ENCODE measurements at places on chromosomes 2 and 18.

GRCh38 chr2:204958371-204958770, 413.1 kb downstream of the PARD3B start:
- DNase-seq: no peak

DNA sequence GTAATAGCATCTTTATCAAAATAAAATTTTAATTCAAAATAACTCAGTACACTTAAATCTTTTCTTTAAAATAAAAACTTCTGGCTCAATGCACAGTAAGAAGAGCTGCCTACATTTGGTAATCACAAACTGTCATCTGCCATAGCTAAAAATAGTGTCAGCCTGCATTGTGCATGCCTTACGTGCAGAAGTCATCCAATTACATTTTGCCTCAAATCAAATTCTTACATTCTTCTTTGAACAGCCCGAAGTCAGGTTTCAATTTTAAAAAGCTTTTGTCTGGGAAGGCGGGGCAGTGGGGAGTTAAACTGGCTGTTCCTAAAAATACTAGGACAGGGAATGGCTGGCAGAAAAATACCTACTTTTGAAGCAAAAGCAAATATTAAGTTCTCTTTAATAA, 51.1 kb downstream of the RTN4 start:
- DNase-seq: no peak

DNA sequence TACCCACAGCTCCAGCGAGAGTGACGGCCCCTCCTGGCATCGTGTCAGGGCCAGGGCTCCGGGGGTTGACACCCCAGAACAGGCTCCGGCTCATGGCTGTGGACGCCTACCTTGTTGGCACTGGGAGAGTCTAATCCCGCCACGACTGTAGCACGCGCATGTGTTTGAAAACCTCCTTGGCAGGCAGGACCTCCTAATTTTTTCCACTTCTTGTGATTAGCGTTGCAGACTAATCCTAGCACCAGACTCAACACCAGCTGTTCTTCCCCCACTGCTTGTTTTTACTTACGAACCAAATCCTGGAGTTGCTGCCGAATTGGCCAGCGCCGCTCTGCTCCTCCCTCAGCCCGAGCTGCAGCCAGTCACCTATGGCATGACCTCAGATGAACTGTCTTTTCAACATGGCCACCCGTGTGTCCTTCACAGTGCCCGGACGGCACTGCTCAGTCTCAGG, 110.7 kb downstream of the KLHL29 start:
- DNase-seq: no peak

DNA sequence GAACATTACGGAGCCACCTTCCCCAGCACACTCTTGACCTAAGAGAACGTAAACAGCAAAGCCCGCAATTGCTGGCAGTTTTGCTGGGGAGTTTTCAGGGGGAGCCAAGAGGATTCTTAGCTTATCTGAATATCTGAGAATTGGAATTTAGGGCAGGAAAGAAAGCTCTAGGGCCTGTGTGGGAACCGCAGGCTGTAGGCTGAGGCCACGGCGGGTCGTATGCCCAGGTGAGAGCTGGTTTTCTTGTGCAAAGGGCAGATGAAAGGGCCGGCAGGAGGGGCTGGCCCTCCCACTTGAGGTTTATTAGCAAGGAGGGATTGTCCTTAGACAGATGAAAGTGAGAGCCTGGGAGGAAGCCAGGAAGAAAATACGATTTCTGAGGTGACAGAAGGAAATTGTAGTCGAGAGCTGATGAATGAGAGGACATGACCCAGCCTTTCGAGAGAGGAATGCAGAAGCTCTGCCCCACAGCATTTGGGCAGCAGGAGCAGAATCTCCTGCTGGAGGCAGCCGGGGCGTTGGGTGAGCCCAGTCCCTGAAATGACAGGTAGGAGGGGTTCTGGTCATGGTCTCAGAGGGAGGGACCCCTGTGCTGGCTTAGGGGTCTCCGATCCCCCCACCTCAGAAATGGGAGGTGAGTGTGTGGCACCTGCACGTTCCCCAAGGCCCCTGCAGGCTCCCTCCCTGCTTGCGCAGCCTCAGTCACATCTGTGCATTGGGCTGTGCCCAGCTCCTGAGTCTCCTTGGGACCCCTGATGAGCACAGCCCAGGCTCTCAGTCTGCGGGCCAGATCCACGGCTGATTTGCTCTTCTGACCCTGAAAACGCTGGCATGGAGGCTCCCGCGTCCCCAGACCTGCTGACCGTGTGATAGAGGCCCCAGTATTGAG, 61.1 kb downstream of the CABLES1 start:
- no peak for DNase-seq

DNA sequence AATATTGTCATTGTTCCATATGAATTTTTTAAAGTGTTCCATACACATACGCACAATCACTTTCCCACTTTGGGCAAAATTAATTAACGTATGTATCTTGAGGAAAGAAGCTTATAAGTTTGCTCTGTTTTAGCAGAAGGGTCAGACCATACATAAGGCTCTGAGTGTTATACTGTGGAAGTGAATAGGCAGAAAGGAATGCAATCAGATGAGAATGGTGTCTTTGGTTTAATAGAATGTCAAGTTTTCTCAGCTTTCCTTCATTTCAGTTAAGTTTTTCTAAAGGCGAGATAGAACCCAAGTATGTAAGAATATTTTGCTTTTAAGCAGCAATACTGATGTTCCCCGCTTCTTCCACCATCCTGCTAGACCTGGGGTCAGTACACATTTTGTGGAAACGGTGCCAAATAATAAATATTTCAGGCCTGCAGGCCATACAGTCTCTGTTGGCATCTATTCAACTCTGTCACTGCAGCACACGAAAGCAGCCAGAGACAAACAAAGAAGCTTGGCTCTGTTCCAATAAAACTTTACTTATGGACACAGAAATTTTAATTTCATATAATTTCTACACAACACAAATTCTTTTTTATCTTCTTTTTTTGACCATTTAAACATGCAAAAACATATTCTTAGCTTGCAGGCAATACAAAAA, 100.6 kb downstream of the UPP2 start:
- no peak for DNase-seq

GRCh38 chr18:78292618-78293380, 686.8 kb upstream of the SALL3 start:
- DNase-seq: no peak

DNA sequence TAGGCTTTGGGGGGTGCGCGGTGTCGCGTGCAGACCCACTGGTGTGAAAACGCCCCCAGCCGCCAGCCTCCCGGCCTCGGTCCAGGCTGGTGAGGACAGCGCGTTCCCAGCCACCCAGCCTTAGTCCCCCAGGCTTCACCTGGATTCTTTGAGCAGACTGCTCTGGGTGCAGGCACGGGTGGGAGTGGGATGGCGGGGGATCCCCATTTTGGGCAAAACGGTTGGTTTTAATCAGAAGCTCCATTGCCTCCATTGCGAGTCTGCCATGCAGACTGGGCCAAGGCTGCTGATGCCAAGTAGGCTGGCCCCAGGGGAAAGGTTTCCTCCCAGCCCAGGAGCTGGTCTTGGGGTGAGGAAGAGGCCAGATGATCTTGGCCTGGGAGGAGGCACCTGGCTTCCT, 445 bp downstream of the MLPH start:
- DNase-seq: no peak
